ENCODE measurements at places on chromosomes 5 and 9. TPM values are rescaled to one million over a fixed set of nuclear protein-coding genes. Genes with fewer than 3 reads are reported as not detected.
A peak's percentile ranks its signal among the peaks of the same experiment; 100 is the strongest.

SLC25A2 gene
- 0.59 TPM for total RNA-seq

GRCh38 chr5:108822211-108822947 lies 74.7 kb downstream of the FER start:
- no peak for DNase-seq

- no peak for DNase-seq
Observed at GRCh38 chr5:3325201-3325971, 270.2 kb upstream of the IRX1 start.

GRCh38 chr5:92599217-92599810 lies 981.7 kb downstream of the NR2F1-AS1 start:
- DNase-seq, result no peak

GRCh38 chr9:124281931-124282371 lies 24.2 kb downstream of the NEK6 start:
- DNase-seq, result peak; percentile 80

- no peak for DNase-seq
Observed at GRCh38 chr5:61463596-61463995, 131.5 kb downstream of the ZSWIM6 start.

ANKRD18A gene
- total RNA-seq, result not detected
